SJSA1 (cell line): ENCODE measurements at places on chromosomes 4 and X.

DNA sequence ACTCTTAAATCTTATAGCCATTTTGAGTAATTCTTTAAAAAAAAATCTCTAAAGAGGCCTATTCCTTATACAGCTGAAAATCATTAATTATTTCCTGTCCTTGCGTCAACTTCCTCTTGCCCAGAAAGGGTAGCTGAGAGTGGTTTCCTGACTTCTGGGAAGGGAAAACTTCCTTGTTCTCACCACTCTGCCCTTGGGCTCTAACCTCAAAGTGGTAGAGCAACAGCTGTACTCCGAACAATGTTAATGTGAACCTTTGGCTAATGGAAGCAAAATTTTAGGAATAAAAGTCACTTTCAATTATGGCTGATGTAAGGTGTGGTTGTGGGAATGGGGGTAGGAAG is 15.3 kb downstream of the KLHL2 start:
- DNase-seq: no peak

GRCh38 chrX:73851014-73852009 is 288.3 kb downstream of the CHIC1 start:
- DNase-seq: no peak

GRCh38 chr4:71697031-71697430 is 86.8 kb downstream of the GC start:
- no peak for DNase-seq

GRCh38 chrX:44253575-44253942 is 89.9 kb downstream of the EFHC2 start:
- DNase-seq: no peak

GRCh38 chr4:103019308-103020124 is at the start of gene SLC9B1:
TSS of gene SLC9B1 (minus strand) at chr4:103019705. CDS start at chr4:102991711, 27,994 bp downstream.
- peak; percentile 97 for DNase-seq
